ENCODE measurements at places on chromosomes 7 and 10. TPM values are rescaled to one million over a fixed set of nuclear protein-coding genes. Genes with fewer than 3 reads are reported as not detected.

- H3K27me3 ChIP-seq: no peaks in the 10 kb centered on the region
- H3K27ac ChIP-seq: peak overlapping the region; percentile 47
- peak; percentile 41 for DNase-seq
- peaks cover 7% of the 10 kb centered on the region for H3K4me1 ChIP-seq
Observed at GRCh38 chr10:63236113-63236935, 103.2 kb downstream of the NRBF2 start.

DNA sequence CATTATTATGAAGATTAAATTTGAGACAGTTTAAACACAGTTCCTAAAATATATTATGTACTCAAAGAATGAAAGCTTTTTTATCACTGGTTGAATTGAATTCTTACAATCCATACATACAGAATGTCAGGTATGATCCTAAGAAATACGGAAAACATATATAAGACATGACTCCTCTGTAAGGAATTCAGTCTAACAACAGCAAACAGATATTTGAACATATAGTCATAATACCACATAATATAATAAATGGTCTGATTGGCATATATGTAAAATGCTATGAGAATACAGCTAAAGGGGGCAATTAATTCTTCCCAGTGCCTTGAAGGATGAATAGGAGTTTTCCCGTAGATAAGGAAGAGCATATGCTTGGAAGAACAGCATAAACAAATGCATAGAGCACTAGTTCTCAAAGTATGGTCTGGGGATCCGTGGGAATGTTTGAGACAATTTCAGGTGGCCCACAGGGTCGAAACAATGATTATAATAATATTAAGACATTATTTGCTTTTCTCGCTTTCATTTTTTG lies 10.6 kb upstream of the ARID5B start:
- DNase-seq: no peak
- H3K27me3 ChIP-seq: no peaks in the 10 kb centered on the region
- no peaks in the 10 kb centered on the region for H3K36me3 ChIP-seq
- no peak overlapping the region for H3K27ac ChIP-seq
- H3K4me1 ChIP-seq: no peaks in the 10 kb centered on the region
- H3K4me3 ChIP-seq: no peak overlapping the region

GRCh38 chr7:96949766-96950165 lies 55.6 kb upstream of the DLX6 start:
- no peak overlapping the region for H3K4me3 ChIP-seq
- H3K27ac ChIP-seq: peak overlapping the region; percentile 63
- no peaks in the 10 kb centered on the region for H3K4me1 ChIP-seq
- H3K36me3 ChIP-seq: no peaks in the 10 kb centered on the region

Gene WNT16
- 0.23 TPM for total RNA-seq

Gene HYAL4
- total RNA-seq: 1.6 TPM

DNA sequence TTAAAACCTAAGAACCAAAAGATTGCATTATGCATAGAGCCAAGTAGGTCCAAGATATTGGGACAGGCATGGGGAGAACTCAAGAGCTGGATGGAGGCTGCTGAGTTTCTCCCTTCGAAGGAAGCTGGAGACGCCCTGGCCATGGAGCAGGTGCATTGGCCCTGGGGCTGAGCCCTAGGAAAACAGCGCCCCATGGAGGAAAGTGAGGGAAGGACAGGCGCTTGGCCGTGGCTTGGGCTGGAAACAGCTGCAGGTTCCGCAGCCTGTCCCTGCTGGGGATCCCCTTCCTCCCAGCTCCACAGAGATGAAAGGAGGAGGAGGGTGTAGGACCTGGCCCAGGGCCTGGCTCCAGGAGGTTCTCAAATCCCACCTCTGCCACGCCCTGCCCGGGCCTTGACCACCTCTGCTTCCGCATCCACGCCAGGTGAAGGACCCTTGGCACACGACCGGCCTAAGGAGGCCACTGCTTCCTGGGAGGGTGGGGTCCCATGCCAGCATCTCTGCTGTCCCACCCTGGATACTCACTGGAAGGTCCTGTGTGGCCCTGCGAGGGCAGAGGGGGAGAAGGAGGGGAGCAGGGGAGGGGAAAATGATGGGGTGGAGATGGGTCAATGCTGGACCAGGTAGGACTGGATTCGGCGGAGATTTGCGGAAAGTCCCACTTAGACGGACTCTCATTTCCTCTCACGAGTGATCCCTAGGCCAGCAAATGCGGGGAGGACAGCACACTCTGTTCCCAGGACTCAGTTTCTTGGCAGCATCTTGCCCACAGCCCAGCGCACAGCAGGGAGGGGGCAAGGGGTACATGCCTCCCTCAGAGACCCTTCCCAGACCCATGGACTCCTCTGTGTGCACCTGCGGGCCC lies 258.6 kb upstream of the TCERG1L start:
- no peaks in the 10 kb centered on the region for H3K27me3 ChIP-seq
- H3K4me3 ChIP-seq: no peak overlapping the region
- H3K27ac ChIP-seq: no peak overlapping the region
- H3K4me1 ChIP-seq: no peaks in the 10 kb centered on the region
- H3K36me3 ChIP-seq: no peaks in the 10 kb centered on the region

Gene HECW1
- 10.3 TPM for total RNA-seq

DNA sequence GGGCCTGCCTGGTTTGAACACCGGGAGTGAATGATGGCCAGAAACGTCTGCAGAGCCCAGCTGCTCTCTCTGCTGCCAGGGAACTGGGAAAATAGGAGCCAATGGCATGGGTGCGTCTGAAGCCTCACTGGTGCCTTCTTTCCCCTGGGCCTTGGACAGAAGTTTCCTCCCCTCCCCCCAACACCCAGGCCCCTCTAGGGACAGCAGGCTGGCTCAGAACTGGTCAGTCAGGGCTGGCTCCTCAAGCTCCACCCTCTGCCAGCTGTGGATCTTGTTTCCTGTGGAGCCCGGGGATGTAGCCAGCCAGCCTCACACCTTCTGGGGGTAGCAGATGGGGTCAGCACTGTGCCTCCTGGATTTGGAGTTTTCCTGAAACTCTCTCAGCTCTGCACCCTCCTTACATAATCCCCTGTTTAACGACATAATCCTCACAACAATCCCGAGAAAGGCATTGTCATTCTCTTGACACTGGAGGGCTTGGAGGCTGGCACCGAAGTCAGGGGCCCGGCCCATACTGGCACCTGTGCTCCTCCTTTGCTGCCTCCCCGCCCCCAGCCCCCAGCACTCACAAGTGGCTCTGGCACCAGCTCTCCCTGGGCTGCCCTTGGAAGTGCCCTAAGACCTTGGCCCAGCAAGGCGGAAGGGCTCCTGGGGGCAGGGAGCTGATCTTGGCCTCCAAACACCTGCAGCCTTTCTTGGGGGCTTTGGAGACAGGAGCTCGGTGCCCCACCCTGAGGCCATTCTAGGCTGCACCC lies 5.7 kb downstream of the LDB3 start:
- H3K36me3 ChIP-seq: no peaks in the 10 kb centered on the region
- no peaks in the 10 kb centered on the region for H3K27me3 ChIP-seq
- H3K4me3 ChIP-seq: no peak overlapping the region
- H3K27ac ChIP-seq: no peak overlapping the region

Gene FAM131B
- 1.2 TPM for total RNA-seq

DNA sequence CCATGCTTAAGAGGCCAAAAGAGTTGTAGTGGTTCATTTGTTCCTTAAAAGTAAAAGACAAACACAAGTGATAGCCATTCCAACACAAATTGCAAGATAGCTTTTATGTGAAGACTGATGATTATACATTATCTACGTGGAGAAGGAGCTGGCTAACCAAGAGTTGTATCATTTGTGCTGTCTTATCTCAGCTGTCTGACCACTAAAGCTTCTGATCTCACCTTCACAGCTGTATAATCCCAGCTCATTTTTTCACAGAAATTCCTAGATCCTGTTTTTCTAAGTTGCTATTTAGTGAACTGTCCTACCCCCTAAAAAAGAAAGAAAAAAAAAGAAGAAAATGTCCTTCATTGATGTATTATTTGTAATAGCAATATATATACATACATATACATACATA lies 9.8 kb downstream of the USP6NL start:
- DNase-seq: no peak
- no peaks in the 10 kb centered on the region for H3K27me3 ChIP-seq
- H3K4me3 ChIP-seq: no peak overlapping the region
- H3K27ac ChIP-seq: no peak overlapping the region
- H3K4me1 ChIP-seq: no peaks in the 10 kb centered on the region
- H3K36me3 ChIP-seq: no peaks in the 10 kb centered on the region

DNA sequence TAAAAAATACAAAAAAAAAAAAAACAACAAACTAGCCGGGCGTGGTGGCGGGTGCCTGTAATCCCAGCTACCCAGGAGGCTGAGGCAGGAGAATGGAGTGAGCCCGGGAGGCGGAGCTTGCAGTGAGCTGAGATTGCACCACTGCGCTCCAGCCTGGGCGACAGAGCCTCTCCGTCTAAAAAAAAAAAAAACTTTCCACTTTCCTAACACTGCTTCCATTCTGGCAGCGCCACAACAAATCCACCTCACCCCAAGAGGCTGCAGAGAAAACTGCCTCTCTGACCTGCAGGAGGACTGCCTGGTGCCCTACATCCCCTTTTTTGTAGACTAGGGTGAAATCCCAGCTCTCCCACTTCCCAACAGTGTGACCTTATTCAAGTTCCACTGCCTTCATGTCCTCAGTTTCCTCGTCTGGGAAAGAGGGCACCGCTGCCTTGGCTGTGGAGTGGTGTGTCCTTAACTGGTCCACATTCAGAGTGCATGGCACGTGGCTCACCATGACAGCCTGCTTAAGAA lies 2.6 kb upstream of the MBL2 start:
- no peaks in the 10 kb centered on the region for H3K4me1 ChIP-seq
- H3K36me3 ChIP-seq: no peaks in the 10 kb centered on the region
- H3K4me3 ChIP-seq: no peak overlapping the region
- H3K27ac ChIP-seq: no peak overlapping the region
- DNase-seq: no peak
- H3K27me3 ChIP-seq: no peaks in the 10 kb centered on the region

DNA sequence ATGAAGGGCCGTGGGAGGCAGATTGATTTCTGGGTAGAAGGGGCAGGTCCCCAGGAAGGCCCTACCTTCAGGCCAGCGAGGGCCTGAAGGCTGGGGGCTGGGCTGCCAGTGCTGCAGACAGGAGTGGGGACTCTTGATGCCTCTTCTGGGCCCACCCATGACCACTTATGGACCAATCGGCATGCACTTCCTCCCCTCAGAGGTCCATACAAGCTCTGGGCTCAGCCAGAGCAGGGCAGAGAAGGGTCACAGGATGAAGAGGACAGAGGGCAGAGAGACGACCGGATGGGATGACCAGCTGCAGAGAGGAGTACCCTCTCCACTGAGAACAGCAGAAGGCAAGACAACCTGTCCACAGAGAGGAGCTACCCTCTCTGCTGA lies 120.1 kb downstream of the DYNC2I1 start:
- no peak overlapping the region for H3K4me3 ChIP-seq
- no peaks in the 10 kb centered on the region for H3K4me1 ChIP-seq
- no peaks in the 10 kb centered on the region for H3K27me3 ChIP-seq

DNA sequence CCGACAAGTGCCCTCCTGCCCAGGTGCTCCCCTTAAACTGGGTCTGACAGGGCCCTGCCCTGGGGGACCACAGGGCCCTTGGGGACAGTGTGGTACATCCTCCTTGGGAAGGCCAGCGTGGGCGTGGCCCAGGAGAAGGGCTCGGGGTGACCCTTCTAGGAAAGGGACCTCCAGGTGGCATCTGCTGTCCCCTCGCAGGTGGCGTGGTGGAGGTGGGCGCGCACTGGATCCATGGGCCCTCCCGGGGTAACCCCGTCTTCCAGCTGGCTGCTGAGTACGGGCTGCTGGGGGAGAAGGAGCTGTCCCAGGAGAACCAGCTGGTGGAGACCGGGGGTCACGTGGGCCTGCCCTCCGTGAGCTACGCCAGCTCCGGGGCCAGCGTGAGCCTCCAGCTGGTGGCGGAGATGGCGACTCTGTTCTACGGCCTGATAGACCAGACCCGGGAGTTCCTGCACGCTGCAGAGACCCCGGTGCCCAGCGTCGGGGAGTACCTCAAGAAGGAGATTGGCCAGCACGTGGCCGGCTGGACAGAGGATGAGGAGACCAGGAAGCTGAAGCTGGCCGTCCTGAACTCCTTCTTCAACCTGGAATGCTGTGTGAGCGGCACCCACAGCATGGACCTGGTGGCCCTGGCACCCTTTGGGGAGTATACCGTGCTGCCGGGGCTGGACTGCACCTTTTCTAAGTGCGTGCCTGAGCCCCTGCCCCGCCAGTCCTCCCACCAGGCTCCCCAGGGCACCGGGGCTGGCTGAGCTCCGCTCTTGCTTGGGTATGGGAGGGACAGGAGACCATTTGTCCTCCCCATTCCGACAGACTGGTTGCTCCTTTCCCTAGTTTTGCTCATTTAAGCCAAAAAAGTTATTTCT lies 972 bp downstream of the PAOX start:
- no peak for DNase-seq
- H3K36me3 ChIP-seq: no peaks in the 10 kb centered on the region
- H3K27me3 ChIP-seq: no peaks in the 10 kb centered on the region
- peak overlapping the region; percentile 43 for H3K27ac ChIP-seq
- no peaks in the 10 kb centered on the region for H3K4me1 ChIP-seq

Gene RARRES2
- total RNA-seq: 99.8 TPM

GRCh38 chr7:99848420-99849216 lies 20.8 kb downstream of the CYP3A43 start:
- no peaks in the 10 kb centered on the region for H3K27me3 ChIP-seq
- no peak overlapping the region for H3K4me3 ChIP-seq
- H3K36me3 ChIP-seq: no peaks in the 10 kb centered on the region
- H3K4me1 ChIP-seq: no peaks in the 10 kb centered on the region
- DNase-seq: no peak

- H3K27me3 ChIP-seq: no peaks in the 10 kb centered on the region
- peaks cover 4% of the 10 kb centered on the region for H3K4me1 ChIP-seq
- no peaks in the 10 kb centered on the region for H3K36me3 ChIP-seq
- peak overlapping the region; percentile 31 for H3K4me3 ChIP-seq
- no peak overlapping the region for H3K27ac ChIP-seq
- DNase-seq: peak; percentile 36
Observed at GRCh38 chr7:130490888-130491804, 739 bp upstream of the MEST start.

DNA sequence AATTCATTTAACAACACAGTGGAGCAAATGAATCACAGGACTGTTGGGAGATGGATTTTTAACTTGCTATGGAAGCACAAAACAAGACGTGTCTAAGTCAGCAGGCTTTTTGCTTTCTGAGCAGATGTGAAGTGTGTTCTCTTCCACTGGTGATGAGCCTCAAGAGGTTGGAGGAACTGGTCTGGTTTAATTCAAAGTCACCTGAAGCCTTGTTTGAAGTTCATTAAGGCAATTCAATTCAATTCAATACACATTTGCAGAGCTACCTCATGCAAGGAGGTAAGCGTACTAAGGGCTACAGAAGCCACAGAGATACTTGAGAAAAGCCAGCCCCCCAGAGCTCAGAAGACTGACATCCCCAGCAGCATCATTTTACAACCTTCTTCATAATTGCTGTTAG lies 68.4 kb upstream of the PALS2 start:
- DNase-seq: no peak
- H3K4me3 ChIP-seq: no peak overlapping the region
- no peaks in the 10 kb centered on the region for H3K27me3 ChIP-seq
- no peak overlapping the region for H3K27ac ChIP-seq

GRCh38 chr7:34059136-34059828 lies 153.9 kb downstream of the BMPER start:
- no peak overlapping the region for H3K4me3 ChIP-seq
- H3K36me3 ChIP-seq: no peaks in the 10 kb centered on the region
- peak; percentile 52 for DNase-seq
- H3K27me3 ChIP-seq: no peaks in the 10 kb centered on the region
- no peaks in the 10 kb centered on the region for H3K4me1 ChIP-seq

GRCh38 chr7:126569402-126569801 lies 683.3 kb downstream of the GRM8 start:
- DNase-seq: no peak
- no peaks in the 10 kb centered on the region for H3K27me3 ChIP-seq
- no peaks in the 10 kb centered on the region for H3K36me3 ChIP-seq
- H3K4me3 ChIP-seq: no peak overlapping the region

Gene OR6V1
- total RNA-seq: not detected

Gene CTAGE15
- total RNA-seq: not detected

Gene RPP38
- 20.9 TPM for total RNA-seq

Gene ACBD5
- total RNA-seq: 33.7 TPM

Gene PDK4
- total RNA-seq: 61.3 TPM

All from prostate gland (tissue), 2 donors.